Left ventricle myocardium superior (tissue), 1 donor: ENCODE measurements at places on chromosomes 3 and 15.

DNA sequence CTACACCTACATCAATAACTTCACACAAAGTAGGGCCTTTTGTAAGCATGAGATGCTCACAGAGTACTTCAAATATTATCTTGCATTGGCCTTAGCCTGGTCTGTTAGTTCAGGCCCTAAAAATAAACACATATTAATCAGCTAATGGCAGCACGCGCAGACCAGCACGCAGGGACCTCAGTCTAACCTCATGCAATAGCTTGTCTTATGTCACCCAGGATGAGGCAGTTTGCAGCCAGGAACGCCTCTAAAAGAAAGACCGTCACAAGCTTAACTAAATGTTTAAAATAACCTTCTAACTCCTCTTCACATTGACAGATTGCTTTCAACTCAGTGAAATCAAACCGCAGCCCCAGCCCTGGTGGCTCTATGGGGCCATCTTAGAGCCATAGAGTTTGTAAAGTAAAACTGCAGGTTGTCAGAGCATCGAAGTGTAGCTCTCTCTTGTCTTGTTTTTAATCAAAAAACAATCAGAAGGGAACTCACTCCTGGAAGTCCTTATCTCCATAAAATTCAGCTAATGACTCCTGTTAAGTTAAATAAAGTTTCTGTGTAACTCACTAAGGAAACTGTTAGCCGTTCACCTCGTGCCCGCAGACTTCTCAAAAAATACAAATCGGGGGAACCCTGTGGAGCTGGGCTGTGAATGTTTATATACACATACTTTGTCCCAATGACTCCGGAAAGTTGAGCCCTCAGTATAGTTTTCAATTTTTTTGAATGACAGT lies 212.6 kb downstream of the CDIN1 start:
- DNase-seq = peak; percentile 60

DNA sequence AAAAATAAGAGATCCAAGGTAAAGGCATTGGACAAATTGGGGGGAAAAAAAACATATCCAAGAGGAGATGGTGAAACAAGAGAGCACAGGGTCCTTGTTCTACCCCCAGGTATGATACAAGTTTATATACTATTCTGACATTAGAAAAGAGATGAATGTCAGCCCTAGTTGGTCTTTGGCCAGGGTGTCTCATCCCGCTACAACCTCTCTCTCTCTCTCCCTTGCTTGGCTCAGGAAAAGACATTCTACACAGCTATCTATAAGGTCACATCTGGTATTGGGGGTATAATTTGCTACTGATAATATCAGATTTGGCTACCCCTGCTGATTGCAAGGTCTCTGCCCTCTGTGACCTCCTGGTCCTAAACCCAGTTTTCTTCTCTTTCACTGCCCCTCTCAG lies 117.2 kb downstream of the GOLIM4 start:
- DNase-seq = no peak

- peak; percentile 85 for DNase-seq
Observed at GRCh38 chr3:45560281-45560971, 34.1 kb upstream of the LIMD1 start.

GRCh38 chr3:11554236-11554610 lies 89.5 kb downstream of the VGLL4 start:
- no peak for DNase-seq

DNA sequence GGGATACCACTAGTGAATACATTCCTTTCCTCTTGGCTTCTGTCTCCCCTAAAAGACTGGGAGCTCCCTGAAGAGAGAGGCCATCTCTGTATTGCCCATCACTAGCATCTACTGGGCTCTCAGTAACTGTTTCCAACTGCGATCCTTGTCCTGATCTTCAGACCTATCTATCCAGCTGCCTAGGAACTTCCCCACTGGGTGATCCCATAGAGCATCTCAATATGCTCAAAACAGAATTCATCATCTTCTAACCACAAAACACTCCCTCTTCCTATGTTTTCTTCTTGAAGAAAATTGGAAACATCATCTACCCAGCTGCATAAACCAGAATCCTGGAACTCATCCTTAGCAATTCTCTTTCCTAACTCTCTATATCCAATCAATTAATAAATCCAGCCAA lies 54.6 kb downstream of the PLD1 start:
- no peak for DNase-seq

GRCh38 chr3:12838179-12838965 lies 3.0 kb downstream of the RPL32 start:
- no peak for DNase-seq

- DNase-seq = no peak
Observed at GRCh38 chr3:150094150-150094933, 123.6 kb upstream of the PFN2 start.

DNA sequence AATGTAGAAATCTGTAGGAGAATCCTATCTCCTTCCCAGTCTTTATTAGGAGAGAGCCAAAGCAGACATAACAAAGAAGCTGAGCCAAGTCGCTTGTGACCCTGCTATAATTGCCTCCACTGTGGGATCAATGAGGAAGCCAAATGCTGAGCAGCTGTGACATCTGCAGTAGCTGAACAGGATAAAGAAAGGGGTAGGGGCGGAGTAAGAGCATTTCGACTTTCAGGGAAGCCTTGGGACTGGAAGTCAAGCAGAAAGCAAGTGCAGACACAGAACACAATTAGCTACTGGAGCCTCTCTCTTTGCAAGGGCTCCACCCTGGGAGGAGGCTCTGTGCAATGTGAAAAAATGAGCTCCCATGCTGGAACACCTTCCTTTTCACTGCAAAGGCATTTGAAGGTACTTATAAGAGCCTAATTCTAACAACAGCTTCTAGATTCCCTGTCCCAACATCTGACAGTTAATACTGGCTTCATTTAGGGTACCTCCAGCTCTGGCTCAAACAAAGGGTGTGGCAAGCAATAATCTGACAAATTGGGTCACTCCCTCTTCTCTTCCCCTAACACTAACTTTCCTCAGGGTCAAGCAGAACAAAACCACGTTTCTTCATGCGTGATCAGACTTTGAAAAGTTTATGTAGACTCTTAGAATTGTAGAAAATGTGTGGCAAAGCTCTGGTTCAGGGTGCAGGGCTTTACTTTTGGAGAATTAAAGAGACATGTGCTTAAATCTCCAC lies 166.4 kb downstream of the CADPS start:
- DNase-seq = no peak

- DNase-seq = no peak
Observed at GRCh38 chr3:141493184-141493583, 6.4 kb downstream of the RASA2 start.

DNA sequence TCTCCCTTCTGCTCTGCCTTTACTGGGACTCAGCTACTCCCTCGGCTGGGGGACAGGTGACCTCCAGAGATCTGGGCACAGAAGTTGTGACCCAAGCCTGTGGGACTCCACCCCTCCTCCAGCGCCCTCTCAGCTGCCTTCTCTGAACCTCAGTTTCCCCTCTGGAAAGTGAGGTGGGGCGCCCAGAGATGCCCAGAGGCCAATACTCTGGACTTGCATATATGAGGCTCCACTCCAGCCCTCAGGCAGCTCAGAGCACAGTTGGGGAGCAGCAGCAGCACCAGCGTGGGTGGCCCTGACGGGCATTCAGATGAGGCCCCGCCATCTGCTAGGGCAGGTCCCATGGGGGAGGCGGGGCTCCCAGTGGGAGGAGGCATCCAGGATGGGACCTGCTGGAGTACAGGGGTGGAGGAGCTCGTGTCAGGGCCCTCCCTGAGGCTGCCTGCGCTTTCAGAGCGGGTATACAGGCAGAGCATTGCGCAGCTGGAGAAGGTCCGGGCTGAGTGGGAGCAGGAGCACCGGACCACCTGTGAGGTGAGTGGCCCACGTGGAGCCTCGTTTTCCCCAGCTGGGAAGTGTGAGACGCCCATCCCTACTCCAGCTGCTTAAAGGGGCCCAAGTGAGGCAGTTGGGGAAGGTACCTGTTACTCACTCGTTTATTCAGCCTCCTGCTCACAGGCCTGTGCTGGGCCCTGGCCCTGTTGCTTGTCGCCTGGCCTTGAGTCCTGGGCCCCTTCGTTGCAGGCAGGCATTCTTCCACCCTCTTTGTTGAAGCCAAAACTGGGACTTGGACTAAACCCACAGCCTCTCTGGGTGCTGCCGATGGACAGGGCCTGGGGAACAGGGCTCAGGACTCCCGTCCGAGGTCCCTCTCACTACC lies 35.4 kb downstream of the PSTPIP1 start:
- DNase-seq = peak; percentile 22

GRCh38 chr3:27528791-27529190 lies 44.6 kb upstream of the SLC4A7 start:
- DNase-seq = no peak

DNA sequence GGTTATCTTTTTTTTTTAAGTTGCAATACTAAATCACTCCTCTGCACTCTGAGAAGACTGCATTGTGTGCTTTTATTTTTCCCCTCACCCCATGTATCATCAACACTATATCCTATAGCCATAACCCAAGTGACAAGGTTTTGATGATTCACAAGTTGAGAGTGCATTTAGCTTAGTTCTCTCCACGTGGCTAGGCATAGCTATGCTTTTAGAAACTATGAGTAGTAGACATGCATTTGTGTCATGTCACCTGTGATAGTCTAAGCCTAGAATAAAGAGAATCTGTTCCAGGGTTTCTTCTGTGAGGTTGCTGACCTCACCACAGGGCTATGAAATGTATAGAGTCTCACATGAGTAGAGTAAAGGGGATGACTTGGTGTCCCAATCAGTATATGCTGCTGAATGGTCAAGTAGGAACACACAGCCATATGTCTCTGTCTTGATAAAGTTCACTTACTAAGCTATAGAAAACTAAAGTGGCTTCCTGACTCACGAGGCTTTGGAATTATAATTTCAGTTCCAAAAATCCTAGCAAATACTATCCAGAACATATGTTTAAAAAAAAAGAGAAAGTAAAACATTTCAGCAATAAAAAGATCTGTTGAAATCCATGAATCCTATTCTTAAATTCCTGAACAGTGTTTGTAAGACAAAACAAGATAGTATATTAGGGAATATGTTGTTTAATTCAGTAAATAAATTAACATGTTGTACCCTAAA lies 206.3 kb downstream of the LSAMP start:
- DNase-seq = no peak

DNA sequence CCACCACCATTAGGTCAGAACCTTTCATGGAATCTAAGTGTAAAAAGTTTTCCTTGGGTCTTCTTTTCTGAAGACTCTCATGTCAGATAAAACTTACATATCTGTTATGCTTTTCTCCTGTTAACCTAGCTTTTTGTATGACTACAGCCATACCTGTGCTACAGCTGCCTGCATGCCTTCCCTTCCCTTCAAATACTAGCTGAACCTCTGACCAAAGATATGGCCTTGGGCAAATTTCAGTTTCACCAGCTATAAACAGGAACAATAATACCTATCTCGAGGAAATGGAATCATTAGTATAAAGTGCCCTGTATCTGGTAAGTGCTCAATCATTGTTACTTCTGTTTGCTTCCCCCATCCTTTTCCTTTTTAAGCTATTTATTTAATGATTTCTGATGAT lies 25.0 kb downstream of the GLB1 start:
- no peak for DNase-seq

DNA sequence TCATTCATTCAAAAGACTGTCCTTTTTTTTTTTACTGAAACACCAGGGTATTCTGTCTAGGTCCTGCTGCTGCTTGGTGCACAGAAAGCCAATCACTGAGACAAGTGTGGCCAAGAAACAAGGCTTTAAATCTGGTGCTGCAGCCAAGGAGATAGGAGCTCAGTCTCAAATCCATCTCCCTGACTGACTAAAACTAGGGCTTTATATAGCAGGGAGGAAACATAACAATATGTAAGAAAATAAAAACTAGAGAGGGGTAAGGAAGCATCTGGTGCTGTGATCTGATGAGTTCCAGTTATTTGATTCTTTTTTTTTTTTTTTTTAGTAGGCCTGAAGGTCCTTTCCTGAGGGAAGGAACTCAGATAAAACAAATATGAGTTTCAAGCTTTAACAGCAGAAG lies 139.8 kb downstream of the ATG7 start:
- no peak for DNase-seq

DNA sequence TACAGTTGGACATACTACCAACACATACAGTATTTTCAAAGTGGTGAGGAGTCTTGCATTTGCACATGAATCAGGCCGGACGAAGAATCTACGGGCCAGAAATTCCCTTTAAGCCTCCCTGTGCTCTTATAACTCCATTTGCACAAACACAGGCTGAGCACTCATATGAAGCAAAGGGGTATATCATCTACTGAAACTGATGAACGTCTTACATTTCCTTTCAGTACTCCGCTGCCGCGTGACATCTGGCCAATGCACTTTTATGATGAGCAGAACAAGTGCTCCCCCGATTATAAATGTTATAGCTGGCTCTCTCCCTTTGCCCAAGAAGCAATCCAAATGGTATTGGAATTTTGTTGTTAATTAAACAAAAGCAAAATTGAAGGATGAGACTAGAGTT lies 110.3 kb upstream of the ICE2 start:
- no peak for DNase-seq

DNA sequence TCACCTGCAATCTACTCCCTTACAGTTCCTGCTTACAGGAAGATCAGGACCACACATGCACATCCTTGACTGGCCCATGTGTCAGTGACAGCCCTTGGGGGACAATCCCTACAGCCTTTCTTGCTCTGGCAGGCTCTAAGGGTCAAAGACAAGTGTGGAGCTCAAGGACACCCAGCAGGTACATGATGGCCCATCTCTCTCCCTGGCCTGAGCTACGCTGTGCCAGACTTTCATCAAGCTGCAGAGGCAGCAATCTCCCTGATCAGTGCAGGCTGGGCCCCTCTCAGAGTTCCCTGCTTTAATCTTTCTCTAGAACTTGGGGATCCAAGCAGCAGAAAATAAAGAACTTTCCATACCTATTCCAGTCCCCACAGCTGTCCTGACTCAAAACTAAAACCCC lies 2.6 kb downstream of the SEMA7A start:
- no peak for DNase-seq

DNA sequence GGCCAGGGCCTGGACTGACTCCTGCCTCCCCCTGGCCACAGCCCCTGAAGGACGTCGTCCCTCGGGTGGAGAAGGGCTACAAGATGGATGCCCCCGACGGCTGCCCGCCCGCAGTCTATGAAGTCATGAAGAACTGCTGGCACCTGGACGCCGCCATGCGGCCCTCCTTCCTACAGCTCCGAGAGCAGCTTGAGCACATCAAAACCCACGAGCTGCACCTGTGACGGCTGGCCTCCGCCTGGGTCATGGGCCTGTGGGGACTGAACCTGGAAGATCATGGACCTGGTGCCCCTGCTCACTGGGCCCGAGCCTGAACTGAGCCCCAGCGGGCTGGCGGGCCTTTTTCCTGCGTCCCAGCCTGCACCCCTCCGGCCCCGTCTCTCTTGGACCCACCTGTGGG lies 10.3 kb upstream of the LMAN1L start:
- DNase-seq = no peak

- no peak for DNase-seq
Observed at GRCh38 chr3:71629289-71629688, 45.8 kb upstream of the FOXP1 start.

DNA sequence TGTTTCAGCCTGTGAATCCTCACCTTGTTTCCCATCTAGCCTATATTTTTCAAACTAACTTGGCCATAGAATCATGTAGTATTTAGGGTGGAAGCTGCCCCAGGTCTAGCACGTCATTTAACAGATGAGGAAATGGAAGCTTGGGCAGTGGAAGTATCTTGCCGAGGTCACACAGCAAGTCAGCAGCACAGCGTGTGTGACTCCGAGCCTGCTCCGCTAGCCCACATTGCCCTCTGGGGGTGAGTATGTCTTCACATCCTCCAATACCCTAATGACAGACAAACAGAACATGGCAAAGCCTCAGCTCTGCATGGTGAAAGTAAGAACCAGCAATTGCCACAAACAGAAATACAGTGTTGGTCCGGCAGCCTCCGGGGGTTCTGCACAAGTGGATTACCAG lies 2.2 kb upstream of the CCR5 start:
- DNase-seq = peak; percentile 66

GRCh38 chr3:135325096-135325495 lies 530.0 kb downstream of the EPHB1 start:
- no peak for DNase-seq
